Activated B cell treated with CpG ODN at 0.5 μM for 24 hours (primary cell): ENCODE measurements at places on chromosomes 2 and 18. TPM values are rescaled to one million over a fixed set of nuclear protein-coding genes. Genes with fewer than 3 reads are reported as not detected.

The NCKAP1 gene
- total RNA-seq, result 0.22 TPM in 1 of 2 replicates, not detected in the other

DNA sequence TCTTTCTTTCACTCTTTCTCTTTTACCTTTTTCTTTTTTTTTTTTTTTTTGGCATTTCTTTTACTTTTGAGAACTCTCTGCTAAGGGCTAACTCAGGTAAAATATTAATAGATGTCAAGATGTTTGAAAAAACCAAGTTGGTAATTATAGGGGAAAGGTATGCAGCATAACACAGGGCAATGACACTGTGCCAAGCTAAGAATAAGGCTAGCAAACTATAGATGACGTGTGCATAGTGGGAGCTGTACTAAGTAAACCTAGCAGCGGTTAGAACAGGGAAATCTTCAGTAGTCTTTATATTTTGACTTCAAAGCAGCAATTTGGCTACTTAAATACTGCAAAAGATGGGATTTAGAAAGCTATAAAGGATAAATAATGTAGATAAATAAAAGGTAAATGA lies 415.4 kb upstream of the RGPD4 start:
- DNase-seq, result no peak

GRCh38 chr2:31888550-31888949 lies 122.3 kb downstream of the MEMO1 start:
- no peak for DNase-seq

The ZSWIM2 gene
- total RNA-seq, result not detected in 2 replicates

DNA sequence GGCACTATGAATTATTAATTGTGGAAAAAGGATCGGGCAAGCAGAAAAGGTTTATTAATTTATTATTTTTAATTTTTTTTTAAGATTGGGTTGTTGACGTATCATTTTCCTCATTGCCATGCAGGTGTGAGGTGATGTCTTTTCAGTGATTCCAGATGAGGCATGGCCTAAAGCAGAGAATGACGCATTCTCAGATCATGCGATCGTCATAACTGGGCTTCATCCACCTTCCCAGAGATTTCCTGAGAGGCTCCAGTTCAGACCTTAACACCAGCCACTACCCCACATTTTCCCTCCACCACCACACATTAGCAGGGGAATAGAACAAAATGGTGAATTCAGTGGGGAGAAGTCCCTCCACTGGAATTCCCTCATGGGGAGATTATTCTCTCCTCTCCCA lies 518.4 kb upstream of the SPHKAP start:
- DNase-seq, result no peak

- DNase-seq, result no peak
Measured at GRCh38 chr18:48955830-48956261, 5.1 kb upstream of the SMAD7 start.

The MDH1B gene
- not detected in 2 replicates for total RNA-seq

The CRYGC gene
- total RNA-seq, result not detected in 2 replicates

GRCh38 chr18:24470805-24471204 lies 10.4 kb downstream of the HRH4 start:
- no peak for DNase-seq

The ASTL gene
- total RNA-seq, result 1.0 and 1.6 TPM in 2 replicates

GRCh38 chr2:26838121-26838906 lies 9.6 kb upstream of the DPYSL5 start:
- no peak for DNase-seq

The LYG1 gene
- total RNA-seq, result 1.5 and 1.9 TPM in 2 replicates

DNA sequence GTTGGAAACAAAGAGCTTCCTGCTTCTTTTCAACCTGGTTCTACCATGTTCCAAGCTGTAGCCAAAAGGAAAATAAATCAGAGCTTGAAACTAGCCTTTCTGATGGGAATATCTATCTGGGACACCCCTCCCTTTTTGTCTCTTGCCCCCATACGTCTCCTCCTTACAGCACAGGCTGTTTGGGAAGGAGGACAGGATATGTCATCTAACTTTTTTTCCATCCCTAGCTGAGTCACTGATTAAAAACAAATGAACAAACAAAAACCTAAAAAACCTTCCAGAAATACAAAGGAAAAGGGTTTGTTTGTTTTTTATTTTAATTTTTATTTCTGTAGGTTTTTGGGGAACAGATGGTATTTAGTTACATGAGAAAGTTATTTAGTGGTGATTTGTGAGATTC lies 151.6 kb downstream of the FAM210A start:
- no peak for DNase-seq

DNA sequence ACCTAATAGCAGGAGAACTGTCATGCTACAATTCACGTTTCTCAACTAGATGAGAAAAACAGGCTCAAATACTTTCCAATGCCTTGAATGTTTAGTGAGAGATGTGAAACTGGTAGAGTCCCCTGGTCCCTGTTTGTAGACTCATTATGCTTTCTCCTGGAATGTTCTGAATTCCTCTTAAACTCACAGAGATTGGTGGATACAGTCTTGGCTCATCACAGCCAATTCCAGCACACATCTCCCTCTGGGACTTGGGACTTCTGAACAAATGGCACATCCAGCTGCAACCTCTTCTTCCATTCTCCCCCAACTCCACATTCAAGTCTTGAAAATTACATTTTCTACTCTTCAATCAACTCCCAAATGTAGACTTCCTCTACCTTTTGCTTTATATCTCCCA lies 58.4 kb upstream of the NT5C1B start:
- no peak for DNase-seq

The PCARE gene
- total RNA-seq, result not detected in 2 replicates

DNA sequence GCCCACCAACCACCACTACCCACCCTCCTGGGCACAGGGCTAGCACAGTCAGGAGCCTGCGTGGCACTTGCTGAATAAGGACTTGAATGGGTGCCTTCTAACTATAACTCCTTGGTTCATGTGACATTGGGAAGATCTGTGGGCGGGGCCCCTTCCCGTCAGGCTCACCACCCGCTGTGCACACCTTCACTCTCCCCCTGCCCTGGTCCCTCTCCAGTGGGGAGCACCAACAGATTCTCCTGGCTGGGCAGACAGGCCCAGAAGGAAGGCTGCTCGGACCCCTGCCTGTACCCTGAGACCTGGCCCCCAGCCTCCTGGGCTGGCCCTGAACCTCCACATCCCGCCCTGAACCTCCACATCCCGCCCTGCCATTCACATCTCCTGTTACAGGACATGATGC lies 33.4 kb upstream of the POMC start:
- no peak for DNase-seq

The UPP2 gene
- total RNA-seq, result not detected in 2 replicates

GRCh38 chr2:156505696-156506095 lies 69.5 kb downstream of the GPD2 start:
- DNase-seq, result no peak

GRCh38 chr2:102449370-102449974 lies 23.6 kb upstream of the SLC9A4 start:
- DNase-seq, result peak; percentile 21

DNA sequence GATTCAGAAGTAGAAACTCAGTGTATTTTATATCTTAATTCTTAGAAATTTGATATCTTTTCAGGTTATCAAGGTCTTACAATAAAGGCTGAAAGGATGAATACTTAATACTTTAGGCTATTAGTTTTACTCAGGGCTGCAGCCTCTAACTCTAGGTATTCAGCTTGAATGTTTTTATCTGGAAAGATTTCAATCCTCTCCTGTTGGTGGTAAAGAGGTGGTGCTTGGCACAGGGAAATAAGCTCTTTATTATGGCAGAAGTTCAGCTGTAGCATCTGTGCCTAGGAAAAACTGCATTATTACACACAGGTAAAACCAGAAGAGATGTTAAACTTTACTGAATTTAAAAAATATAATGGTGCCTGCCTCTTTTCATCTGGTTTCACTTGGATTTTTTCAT lies 11.1 kb downstream of the ACVR2A start:
- no peak for DNase-seq

- no peak for DNase-seq
Measured at GRCh38 chr18:22485808-22486244, 68.1 kb upstream of the CTAGE1 start.

DNA sequence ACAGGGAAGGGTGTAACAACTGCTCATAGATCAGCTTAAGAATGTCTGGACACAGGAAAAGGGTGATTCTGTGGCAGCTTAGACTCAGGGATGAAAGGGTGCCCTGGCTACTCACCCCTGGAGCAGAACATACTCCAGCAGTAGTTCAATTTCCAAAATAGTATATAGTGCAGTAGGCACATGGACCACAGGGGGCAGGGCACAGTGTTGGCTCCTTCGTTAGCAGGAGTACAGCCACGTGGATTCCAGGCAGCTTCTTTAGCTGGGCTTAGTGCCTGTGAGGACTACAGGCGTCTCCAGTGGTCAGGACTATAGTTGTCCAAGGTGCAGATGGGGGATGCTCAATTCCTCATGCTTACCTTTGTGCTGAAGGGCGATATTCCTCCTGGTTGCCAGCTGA lies 277.5 kb upstream of the DDX18 start:
- no peak for DNase-seq

DNA sequence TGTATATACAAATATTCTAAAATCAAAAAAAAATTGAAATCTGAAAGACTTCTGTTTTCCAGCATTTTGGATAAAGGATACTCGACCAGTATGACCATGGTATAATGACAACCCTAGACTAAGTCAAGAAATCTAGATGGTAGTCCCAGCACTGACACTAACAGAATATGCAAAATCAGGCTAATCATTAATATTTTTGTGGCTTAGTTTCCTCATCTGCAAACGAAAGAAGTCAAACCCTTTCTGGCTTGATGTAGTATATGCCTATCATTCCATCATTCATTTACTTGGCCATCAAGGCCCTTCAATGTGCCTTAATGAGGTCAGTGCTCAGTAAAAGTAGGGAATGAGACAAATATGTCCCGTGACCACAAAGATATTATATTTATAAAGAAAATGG lies 83.5 kb downstream of the NCKAP5 start:
- DNase-seq, result no peak

The PDE11A gene
- not detected in 2 replicates for total RNA-seq

The SULT6B1 gene
- total RNA-seq, result not detected in 2 replicates

GRCh38 chr2:132623096-132623839 lies 46.7 kb downstream of the LYPD1 start:
- DNase-seq, result no peak

The LCT gene
- total RNA-seq, result not detected in 2 replicates

GRCh38 chr2:165562233-165562632 lies 92.7 kb downstream of the CSRNP3 start:
- no peak for DNase-seq

The GPR155 gene
- 2.8 TPM in 2 replicates for total RNA-seq

GRCh38 chr2:121694398-121695170 lies 42.1 kb downstream of the NIFK start:
- no peak for DNase-seq

DNA sequence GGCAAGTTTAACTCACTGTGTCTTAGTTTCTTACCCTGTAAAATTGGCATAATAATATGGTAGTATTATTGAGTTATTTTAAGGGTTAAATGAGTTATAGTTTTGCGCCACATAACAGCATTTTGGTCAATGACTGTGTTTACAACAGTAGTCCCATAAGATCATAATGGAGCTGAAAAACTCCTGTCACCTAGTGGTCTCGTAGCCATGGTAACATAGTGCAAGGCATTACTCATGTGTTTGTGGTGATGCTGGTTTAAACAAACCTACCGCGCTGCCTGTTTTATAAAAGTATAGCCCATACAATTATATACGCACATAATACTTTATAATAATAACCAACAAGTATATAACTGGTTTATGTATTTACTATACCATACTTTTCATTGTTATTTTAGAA lies 15.8 kb downstream of the UNC80 start:
- no peak for DNase-seq

DNA sequence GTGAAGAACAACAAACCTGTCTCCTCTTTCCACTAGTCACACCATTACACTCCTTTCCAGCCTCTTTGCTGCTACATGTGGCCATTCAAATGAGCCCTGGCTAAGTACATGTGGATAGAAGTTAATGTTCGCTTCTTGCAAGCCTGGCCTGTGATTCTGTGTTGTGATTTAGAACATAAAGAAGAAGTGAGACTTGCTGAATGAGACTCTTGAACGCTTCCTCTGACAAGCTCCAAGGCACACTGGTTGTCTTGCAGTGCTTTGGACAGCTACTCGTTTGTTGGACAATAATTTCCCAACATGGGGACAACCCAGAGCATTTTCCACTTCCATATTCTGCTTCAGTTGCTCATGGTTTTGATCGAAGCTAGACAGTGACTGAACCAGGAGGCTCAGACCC lies 57.3 kb downstream of the CCDC74A start:
- DNase-seq, result no peak

The PKDCC gene
- total RNA-seq, result 0.24 TPM in 1 of 2 replicates, not detected in the other

The CD28 gene
- total RNA-seq, result 0.44 TPM in 1 of 2 replicates, not detected in the other

The KRCC1 gene
- 19.0 and 20.8 TPM in 2 replicates for total RNA-seq

The OLA1 gene
- 74.4 and 86.6 TPM in 2 replicates for total RNA-seq

DNA sequence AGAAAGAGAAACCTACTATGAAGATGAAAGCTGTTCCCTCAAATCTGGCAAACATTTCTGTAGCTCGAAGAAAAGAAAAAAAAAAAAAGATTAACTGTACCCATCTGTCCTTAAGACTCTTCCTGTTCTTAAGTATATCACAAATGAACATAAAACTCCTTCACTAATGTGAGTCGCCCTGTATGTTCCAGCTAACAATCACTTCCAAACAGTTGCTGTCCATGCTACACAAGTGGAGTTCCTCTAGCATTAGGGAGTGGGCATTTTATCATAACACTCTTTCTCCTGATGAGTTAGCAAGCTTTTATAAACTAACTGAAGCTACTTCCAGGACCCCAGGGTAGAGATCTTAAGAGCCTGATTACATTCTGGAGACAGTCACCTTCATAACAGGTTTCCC lies 5.8 kb downstream of the CUL3 start:
- no peak for DNase-seq

- no peak for DNase-seq
Measured at GRCh38 chr2:7801212-7801611, 880.6 kb upstream of the ID2 start.

The STAM2 gene
- 24.5 and 27.4 TPM in 2 replicates for total RNA-seq

DNA sequence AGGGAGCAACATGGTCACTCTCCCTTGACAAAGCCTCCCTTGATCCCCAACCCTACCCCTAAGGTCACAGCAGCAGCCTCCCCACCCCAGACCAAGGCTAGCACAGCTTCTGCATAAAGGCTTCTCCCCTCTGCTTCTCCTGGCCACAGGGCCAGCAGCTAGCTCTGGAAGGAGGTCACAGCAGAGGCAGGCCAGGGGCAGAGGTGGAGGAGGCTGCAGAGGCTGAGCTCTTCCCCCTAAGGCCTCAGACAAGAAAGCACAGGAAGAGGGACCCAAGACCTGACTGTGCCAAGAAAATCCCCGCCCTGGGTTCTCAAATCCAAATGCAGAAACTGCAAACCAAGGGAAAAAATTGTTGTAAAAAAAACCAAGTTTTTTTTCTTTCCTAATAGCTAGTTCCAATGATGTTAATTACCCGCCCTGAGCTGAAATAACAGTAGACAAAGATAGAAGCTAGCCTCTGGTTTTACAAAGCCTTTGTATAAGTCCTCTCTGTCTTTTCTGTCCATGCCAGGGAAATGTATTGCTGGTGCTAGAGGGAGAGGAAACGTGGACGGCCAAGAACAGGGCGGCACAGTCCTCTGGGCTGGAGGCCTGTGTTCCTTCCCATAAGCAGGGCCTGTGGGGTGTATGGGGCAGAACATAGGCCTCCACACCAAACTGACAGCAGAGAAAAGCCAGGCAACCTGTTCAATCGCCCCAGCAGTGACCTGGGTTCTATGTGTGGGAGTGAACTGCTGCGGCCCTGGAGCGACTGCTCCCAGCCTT lies 79.5 kb downstream of the POLR1A start:
- DNase-seq, result no peak

The SERPINB13 gene
- not detected in 2 replicates for total RNA-seq
